CD4-positive, alpha-beta T cell treated with Interleukin-6 at 100 ng/mL for 8 hours (primary cell): ENCODE measurements at places on chromosomes 6 and 20.

DNA sequence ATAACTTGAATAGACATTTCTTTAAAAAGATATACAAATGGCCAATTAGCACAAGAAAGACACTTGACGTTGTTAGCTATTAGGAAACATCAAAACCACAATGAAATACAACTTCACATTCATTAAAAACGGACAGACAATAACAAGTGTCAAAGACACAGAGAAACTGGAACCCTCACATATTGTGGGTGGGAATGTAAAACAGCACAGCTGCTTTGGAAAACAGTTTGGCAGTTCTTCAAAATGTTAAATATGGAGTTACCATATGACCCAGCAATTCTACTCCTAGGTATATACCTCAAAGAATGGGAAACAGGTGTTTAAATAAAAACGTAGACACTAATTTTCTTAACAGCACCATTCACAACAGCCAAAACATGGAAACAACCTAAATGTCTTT lies 100.5 kb upstream of the SLC22A23 start:
- no peak for DNase-seq

DNA sequence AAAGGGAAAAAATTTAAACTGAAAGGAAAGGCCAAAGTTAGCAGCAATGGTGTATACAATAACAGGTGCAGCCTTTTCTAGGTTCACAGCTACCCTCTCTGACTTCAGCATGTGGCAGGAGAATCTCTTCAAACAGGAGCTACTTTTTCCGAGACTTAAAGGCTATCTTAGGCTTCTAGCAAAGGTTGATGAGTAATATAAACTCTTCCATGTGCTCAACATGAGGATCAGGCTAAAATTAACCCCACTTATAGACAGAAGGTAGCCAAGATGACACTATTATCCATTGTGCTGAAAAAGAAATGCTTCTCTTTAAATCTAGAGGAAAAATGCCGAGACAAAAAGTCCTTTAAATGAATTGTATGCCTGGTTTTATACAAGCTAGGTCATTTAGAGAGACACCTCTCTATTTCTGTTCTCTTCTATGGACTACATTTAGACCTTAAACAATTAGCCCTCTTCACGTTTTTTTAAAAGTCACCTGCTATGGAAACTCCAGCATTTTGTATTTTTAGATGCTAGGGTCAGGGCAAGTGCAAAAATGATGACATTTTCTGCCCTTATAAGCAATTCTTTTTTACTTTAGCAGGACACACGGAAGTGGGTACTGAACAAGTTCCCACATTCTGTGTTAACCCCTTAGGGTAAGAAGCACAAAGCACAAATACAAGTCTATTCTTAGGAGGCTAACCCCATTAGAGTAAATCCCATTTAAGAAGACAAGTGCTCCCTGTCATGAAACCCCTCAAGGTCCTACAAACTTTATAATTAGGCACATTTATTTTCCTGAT lies 216.8 kb upstream of the CITED2 start:
- no peak for DNase-seq

- no peak for DNase-seq
These were observed 132.9 kb downstream of the JPH2 start for GRCh38 chr20:44054118-44054517.

DNA sequence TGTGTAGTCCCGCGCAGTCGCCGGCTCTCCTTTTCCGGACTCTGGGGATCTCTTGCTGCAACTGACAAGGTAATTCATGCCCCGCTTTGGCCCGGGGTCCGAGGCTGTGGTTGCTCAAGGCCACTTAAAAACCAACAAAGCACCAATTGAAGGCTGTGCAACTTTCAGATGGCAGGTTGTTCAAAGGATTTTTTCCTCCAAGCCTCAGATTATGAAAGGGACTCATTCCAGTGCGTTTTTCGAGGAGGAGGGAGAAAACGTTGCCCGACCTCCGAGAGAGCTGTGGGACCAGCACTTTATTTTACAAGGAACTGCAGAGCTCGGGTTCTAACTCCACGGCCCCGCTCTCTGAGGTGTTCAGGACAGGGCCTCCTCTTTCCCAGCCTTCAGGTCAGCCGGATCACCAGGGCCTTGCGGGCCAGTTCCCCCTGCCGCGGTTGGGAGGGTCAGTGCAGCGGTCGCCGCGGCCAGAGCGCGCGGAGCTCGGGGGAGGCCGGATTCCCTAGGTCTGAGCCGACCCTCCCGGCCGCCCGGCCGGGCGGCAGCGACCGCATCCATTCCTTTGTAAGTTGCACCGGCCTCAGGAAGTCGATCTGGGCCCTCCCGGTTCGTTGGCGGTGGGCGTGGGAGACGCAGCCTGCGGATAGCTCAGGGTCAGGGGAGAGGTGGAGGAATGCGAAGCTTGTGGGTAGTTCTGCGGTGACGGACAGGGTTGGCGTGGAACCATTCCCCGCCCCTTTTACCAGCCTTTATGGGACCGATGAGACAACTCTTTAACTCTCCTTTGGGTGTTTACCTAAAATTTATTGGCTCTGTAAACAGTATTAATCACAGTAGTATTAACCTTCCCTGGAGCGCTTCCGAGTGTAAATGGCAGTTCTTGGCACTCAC lies 1.6 kb downstream of the UTRN start:
- no peak for DNase-seq

- DNase-seq = no peak
These were observed 14.1 kb upstream of the BEND3 start for GRCh38 chr6:107129370-107129925.

DNA sequence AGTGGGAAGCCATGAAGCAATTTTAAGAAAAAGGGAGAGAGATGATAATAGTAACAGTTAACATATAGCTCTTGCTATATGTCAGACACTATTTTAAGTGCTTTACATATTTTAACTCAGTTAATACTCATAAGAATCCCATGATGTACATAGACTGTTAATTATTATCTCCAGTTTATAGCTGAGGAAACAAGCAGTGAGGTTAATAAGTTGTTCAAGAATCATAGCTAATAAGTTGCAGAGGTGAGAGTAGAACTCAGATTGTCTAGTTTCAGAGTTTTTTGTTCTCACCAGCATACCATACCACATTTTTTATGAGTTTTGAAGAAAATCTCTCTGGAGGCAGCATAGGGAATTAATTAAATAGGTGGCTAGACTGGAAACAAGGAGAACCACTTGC lies 144.6 kb upstream of the MMS22L start:
- DNase-seq = no peak

GRCh38 chr20:57938158-57939108 lies 228.6 kb upstream of the PMEPA1 start:
- DNase-seq = no peak

- no peak for DNase-seq
These were observed 233.6 kb upstream of the ASCC3 start for GRCh38 chr6:101114703-101115102.

DNA sequence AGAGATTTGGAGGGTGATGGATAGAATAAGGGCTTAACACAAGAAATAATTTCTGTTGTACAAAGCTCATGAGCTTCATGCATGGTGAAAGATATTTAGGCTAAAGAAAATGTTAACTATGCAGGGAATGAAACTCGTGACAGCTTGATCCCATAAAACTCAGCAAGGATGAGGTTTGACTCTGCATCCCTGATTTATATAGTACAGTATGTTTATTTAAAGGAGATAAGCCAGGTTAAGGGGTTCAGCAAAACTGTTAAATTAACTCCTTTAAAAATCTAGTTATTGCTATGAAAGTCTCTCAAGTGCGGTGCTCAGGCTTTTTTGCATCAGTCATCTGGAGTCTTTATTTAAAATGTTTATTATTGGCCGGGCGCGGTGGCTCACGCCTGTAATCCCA lies 326.4 kb downstream of the LAMA2 start:
- DNase-seq = no peak

DNA sequence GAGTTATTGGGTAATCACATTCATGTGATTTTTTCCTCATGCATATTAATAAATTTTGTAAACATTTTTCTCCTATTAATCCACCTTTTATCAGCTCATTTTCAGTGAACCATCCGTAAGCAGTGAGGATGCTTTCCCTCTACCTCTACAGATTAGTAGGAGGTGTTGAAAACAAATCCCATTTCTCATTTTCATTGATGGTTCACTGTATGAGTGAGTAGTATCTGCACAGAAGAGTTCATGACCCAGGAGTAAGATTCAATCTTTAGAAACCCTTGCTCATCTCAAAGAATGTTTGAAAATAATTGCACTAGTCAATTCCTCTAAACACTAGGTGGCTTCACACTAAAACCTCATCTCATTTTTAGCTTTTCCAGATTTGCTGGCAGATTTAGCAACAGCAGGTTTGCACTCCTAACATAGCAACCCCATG lies 440.0 kb downstream of the HAO1 start:
- no peak for DNase-seq

DNA sequence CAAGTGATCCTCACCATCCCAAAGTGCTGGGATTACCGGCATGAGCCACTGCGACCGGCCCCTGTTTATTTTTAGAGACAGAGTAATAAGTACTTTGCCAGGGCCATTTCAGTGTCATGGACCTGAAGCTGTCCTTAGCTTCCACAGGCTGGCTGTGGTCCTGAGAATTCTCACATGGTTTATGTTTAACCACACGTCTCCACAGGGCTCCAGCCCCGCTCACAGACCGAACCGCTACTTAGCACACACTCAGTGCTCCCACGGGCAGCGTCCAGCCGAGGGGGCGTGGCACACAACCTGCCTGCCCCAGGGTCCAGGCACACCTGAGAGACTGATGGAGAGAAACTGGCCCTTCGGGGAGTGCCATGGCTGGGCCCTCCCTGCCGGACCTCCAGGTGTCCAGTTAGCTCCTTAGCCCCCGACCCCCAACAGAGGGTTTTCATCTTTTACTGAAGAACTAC lies 11.7 kb downstream of the ACSS1 start:
- DNase-seq = no peak

- DNase-seq = no peak
These were observed 41.4 kb downstream of the DTNBP1 start for GRCh38 chr6:15621203-15622044.

DNA sequence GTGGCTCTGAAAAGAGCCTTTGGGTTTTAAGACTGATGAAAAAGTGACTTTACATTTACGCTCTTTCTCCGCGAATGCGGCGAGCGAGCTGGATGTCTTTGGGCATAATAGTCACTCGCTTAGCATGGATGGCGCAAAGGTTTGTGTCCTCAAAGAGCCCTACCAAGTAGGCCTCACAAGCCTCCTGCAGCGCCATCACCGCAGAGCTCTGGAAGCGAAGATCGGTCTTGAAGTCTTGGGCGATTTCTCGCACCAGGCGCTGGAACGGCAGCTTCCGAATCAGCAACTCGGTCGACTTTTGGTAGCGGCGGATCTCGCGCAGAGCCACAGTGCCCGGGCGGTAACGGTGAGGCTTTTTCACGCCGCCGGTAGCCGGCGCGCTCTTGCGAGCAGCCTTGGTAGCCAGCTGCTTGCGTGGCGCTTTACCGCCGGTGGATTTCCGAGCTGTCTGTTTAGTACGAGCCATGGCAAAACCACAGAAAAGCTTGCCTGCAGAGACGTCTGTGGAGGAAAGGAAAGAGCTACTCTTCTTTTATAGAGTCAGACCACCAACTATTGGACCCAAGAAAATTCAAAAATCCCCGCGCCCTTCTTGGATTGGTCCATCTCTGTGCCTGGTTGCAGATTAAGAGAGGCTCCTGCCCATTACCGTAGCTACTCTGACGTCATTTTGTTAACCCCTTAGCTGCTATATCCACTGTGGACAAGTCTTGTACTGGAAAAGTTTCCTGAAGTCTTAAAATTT lies 55.5 kb upstream of the HFE start:
- peak; percentile 90 for DNase-seq

DNA sequence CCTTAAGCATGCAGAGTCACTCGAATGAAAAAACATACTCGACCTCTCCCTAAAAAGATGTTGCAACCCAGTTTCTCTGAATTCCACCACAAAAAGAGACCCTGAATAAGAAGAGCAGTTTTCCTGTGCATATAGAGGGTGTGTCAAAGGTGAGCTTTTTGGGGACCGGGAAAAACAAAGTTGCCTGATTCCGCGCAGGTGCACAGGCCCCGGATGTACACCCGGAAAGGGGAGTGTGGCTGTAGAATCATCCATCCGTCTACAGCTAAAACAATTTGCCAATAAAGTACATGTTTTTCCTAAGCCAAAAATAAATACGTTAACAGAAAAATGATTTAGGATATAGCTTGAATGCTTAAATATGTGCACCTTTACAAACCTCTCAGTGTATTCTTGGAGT lies 41.2 kb upstream of the IRF4 start:
- DNase-seq = no peak

DNA sequence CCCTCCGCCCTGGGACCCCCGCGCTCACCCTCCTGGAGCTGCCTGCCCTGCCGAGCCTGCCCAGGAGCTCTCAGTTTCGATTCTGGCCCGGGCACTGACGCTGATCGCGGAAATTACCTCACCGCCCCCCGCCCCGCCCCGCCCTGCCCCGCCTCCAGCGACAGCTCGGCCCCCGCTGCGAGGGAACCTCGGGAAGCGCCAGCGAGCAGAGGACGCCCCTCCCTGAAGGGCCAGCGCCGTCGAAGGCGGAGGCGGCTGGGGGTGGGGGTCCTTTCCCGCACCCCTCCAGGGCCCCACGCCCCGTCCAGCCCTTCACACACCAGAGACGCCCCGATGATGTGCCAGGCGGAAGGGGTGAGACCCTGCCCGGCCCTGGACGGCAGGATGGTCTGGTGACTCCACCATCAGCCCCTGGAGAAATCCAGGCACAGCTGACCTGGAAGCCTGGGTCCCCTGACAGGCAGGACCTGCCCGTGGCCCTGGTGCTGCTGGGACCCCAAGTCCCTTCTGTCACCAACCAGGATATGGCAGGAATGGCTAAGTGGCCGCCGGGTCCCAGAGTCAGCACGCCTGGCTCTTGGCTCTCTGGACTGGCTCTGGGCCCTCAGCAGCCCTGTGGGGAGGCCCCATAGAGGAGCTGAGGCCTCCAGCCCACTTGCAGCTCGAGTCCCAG lies at the start of gene HELZ2:
Gene HELZ2, minus strand, starts transcription at position 84 of the 673 bp plus-strand sequence. CDS start 1,854 bp downstream, outside the sequence.
- DNase-seq = peak; percentile 79

DNA sequence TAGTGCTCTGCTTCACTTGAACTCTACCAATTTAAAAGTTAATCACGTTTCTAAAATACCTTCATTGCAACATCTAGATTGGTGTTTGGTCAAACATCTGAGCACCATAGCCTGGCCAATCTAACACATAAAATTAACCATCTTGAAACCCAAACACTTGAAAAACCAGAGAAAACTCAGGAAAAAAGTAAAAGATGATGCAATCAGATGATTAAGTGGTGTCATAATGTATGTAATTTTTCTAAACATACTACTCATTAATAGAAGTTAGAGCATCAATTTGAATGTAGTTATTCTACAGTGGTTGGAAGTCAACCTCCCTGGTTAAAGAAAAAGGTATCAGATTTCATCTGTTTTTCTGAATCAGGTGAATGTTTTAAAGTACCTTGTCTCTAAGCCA lies 228.6 kb upstream of the ID4 start:
- DNase-seq = no peak

DNA sequence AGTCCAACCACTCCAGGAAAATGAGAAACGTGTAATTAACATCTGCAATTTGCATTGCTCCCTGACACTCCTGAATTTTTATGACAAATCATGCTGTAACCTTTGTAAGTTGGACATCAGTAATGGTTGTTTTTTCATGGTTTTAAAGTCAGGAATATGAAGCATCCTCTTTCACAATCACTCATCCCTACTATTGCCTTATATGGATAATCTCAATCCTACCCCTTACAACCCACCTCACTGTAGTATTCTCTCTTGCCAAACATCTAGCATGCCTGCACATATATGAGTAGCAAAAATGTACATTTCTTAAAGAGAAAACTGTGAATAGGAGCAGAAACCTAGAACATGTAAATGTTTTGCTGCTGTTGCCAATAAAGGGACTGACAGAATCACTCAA lies 729.5 kb downstream of the KIF16B start:
- DNase-seq = no peak

- DNase-seq = no peak
These were observed 41.6 kb downstream of the PLAGL2 start for GRCh38 chr20:32165836-32166545.
